ENCODE measurements at places on chromosomes 4 and X.

GRCh38 chrX:101904996-101905395 is 26.8 kb downstream of the ZMAT1 start:
- no peak for DNase-seq

DNA sequence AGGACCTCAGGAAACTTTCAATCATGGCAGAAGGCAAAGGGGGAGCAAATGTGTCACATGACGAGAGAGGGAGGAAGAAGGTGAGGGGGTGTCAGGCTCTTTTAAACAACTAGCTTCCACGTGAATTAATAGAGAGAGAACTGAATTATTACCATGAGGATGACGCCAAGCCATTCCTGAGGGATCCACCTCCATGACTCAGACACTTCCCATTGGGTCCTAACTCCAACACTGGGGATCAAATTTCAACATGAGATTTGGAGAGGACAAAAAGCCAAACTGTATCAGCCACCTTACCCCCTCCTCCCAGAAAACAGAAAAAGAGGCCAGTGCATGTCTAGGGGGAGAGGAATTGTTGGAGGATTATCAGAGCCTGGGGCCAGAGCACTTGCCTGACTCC is 40.4 kb upstream of the LAS1L start:
- DNase-seq = no peak

DNA sequence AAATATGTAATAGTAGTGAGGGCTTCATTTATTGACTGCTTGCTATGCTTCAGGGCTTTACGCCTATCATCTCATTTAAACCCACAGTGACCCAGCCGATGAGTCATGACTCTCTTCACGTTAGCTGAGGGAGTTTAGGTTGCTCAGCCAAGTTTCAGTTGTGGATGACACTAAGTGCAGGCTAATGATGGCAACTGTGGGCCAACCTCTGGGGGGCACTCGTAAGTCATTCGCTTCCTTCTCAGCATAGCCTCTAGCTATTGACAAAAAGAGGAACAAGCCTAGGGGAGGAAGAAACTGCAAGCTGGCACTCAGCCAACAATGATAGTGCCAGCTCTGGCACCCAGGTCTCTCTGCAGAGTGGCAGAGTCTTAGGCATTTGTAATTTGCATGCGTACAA is 325.0 kb downstream of the ARHGAP10 start:
- DNase-seq = peak; percentile 5

GRCh38 chrX:132071254-132071653 is 48.2 kb downstream of the STK26 start:
- no peak for DNase-seq

DNA sequence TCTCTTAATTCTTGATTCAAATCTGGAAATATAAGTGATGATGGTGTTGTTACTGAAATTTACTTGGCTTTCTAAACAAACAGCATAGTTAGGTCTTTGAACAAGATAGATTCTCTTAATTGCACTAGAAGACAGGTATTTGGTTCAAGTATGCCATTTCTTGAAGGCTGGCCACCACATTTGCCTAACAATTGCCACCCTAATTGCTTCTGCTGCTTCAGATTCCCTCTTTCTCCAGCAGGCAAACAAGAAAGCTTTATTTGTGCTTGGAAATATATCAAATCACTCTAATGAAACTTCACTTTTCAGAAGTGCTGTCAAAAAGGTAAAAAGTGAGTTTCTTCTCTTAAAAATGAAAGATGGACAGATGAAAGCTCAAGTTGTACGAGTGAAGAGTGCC is 418.6 kb downstream of the INPP4B start:
- no peak for DNase-seq

- DNase-seq = no peak
Observed at GRCh38 chr4:75542824-75543223, 13.0 kb upstream of the ODAPH start.

GRCh38 chr4:123849495-123849894 is 452.9 kb downstream of the SPRY1 start:
- no peak for DNase-seq

DNA sequence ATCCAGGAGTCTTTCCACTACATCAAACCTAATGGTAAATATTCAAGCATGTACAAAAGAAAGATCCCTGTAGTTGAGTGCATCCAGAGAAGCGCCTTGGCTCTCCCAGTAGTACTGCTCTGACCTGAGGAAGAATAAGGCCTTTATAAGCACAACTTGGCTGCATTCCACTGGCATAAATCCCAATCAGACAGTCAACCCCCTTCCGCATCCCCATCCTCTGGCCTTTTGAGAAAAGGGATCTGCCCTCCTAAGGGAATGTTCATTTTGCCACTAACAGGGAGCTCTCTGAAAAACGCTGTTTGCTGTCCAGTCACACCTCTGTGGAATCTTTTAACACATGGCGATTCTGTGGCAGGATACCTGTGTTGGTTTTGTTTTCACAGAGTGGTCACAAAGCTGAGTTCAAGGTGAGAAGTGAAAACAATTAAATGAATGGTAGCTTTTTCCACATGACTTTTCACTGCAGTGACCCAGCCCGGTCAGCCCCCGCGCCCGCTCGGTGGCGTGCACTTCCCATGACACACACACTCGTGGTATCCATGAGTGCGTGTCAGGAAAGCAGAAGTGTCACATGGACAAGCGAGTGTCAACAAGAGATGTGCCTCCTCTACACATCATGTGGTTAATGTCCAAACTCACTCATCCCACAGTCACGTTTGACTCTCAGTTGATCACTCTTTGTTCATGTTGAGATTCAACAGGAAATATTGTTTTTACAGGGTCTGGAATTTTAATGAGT is 112.2 kb upstream of the ENPP6 start:
- no peak for DNase-seq

DNA sequence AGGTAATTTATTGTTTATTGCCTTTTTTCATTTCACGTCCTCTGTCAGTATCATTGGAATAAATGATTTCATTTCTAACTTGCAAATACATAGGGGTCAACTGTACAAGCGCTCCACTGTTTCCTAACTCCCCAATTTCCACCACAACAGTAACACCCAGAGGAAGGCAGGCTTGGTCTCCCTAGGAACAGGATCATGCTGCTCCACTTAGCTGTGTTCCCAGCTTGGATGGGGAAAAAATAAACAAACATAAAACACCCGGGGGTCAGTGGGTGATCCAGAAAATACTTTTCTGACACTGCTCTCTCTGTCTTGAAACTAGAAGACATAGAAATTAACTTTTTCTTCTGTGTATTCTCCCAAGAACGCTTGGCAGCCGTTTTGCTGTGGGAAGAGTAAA is 772.5 kb downstream of the TRIML1 start:
- no peak for DNase-seq

GRCh38 chrX:47590984-47591383 is 8.7 kb downstream of the TIMP1 start:
- DNase-seq = no peak

DNA sequence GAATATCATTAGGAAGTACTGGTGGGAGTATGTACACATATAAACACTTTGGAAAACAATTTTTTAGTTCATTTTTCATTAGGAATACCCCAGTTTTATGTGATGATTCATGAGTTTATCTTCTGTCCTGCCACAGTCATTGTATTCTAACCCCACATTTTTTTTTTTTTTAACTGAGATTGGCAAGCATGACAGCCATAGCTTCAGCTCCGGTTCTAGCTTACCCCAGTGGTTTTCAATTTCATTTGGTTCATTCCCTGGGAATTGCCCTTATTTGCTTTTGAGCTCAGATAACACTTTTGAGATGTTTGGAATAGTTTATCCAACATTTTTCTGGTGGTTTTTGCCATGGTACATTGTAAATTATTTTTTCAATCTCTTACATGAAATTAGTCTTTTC is 21.0 kb upstream of the FMR1 start:
- no peak for DNase-seq

- DNase-seq = no peak
Observed at GRCh38 chr4:101174679-101175345, 172.5 kb downstream of the PPP3CA start.

- DNase-seq = no peak
Observed at GRCh38 chr4:159395693-159396092, 292.8 kb downstream of the RAPGEF2 start.

- peak; percentile 22 for DNase-seq
Observed at GRCh38 chr4:79198951-79199587, 126.8 kb downstream of the NAA11 start.

- DNase-seq = no peak
Observed at GRCh38 chr4:36123906-36124305, 120.4 kb downstream of the ARAP2 start.

DNA sequence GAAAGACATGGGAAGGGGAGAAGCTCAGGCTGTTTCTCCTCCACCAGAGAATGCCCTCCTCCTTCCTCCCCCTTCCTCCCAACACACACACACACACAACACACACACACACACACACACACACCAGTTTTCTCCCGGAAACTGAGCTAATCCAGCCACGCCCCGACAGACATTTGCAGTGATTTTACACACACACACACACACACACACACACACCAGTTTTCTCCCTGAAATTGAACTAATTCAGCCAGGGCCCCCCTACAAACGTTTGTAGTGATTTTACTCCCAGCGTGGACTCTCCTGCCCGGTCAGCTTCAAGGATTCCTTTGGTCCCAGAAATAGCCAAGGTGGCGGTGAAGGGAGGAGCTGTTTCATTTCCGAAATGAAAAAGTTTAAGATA is 32.9 kb upstream of the STX18 start:
- DNase-seq = peak; percentile 70

GRCh38 chrX:17531500-17531899 is 156.5 kb downstream of the NHS start:
- DNase-seq = no peak

DNA sequence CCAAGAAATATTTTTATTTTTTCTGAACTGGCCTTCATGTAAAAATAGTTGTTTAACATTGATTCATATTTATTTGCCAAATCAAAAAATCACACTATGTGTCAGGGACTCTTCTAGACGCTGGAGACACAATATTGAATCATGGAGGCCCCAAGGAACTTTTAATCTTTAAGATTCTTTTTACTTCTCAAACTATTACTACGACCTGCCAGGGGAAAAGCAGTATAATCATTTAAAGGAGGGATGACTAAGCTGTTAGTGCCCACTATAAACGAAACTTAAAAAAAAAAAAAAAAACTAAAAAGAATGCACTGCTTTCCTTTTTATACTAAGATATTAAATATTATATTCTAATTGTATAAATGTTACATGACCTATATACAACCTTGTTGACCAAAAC is 84.7 kb downstream of the PPA2 start:
- DNase-seq = no peak

DNA sequence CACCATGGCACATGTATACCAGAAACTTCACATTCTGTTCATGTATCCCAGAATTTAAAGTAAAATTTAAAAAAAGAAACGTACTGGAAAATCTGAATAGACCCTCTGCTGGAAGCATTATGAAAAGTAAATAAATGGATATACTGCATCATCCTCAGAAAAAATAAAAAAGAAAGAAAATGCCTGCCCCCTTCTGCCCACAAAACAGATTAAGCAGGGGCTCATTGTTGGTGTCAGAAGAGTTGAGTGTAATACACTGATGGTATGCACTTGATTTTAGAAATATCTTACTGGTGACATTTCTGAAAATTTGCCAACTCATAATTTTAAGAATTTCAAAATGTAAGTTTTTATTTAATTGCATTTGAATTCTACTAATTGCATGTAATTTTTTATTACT is 77.8 kb downstream of the LRP2BP start:
- no peak for DNase-seq

DNA sequence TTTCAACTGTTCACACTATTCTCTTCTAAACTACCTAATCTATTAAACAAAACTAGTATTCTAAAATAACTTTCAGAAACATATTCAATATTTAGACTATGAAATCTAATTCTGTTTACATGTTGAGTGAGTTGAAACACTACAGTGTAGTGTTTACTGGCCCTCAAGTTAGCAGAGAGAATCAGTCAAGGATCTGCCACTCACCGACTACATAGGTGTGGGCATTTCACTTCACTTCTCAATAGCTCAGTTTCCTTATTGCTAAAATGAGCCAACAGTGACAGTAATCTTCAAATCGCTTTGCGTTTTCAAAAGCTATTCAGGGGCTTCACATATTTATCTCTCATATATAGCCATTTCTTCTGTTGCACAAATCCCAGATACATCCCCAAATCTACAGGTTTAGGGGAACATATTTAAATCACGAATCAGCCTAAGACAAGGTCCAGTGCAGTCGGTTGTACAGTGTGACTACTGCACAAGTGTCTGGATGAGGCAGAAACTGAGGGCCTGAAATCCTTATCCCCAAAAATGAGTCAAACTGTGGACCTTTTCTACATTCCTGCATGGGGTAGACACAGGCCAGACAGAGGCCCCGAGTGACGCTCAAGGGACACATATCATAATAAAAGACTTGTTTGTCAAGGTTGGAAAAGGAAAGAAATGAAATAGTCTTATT is 129.8 kb downstream of the PPP3CA start:
- no peak for DNase-seq

DNA sequence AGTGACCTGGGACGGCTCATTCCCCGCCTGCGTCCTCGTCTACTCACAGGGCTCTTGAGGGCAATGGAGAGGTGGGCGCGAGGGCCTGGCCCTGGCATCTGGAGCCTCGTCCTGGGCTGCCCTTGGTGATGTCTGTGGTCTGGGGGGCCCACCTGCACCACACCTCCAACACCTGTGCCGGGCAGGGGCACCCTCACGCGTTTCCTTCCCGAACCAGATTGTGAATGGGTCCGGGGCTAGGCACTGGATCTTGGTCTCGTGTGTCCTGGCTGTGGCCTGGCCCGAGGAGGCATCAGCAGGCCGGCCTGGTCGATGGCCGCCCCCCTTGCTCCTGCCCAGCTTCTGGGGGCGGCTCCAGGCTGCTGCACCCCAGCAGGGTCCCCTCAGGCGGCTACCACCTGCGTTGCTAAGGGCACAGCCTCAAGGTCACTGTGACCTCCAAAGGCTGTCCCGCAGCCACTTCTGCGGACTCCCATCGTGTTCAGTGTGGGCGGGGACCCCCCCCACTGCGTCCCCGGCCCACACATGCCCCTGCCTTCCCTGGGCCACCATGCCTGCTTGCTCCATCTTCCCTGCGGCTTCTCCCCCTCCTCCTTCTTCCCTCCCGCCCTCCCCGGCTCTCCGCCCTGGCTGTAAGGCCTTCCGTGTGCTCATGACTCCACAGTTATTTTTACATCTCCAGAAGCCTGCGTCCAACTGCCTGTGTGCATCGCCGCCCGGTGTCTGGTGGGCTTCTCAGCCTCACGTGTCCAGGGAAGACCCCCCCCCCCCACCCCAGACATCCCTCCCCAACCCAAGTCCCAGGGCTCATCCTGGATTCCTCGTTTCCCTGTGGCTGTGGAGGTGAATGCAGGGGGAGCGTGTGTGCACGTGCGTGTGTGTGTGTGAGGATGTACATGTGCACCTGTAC is 3.8 kb downstream of the DOK7 start:
- no peak for DNase-seq
